Hematopoietic multipotent progenitor cell treated with erythropoietin and hydrocortisone succinate and interleukin-3 and kit ligand, for 6 days (in vitro differentiated cells): ENCODE measurements at places on chromosomes 12 and 14.
A peak's percentile ranks its signal among the peaks of the same experiment; 100 is the strongest.

DNA sequence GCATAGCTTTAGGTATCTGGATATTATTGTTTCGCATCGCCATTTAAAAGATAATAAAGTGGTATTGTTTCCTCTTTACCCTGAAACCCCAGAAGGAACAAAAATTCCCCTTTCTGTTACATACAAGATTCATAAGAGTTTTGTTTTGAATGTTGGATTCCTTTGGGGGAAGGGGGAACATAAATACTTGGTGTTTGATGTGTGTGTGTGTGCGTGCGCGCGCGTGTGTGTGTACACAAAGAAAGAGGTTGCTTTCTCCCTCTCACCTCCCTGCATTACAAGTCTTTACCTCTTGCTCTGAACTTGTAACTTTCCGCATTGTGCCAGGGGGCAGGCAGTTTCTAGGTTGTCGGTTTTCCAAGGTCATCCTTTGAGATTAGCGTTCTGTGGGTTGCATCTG lies 76.4 kb downstream of the GPATCH2L start:
- DNase-seq: no peak

- DNase-seq: no peak
These were observed 22.5 kb upstream of the UTP20 start for GRCh38 chr12:101257357-101257756.

GRCh38 chr14:35938770-35939169 lies 112.6 kb downstream of the BRMS1L start:
- no peak for DNase-seq

DNA sequence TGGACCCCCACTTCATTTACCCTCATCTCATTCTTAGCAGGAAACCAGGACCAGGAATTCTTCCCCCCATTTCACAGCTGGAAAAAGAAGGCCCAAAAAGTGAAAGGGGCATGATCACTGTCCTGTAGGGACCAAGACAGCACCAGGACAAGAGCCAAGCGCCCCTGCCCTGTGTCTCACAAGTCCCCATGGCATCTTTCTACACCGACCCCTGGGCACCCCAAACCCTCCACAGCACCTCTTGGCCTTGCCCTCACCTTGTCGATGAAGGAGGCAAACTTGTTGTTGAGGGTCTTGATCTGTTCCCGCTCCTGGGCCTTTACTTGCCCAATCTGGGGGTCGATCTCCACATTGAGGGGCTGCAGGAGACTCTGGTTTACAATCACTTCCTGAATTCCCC lies 710 bp downstream of the KRT76 start:
- no peak for DNase-seq

GRCh38 chr12:643475-644302 lies 19.6 kb downstream of the NINJ2 start:
- DNase-seq: peak; percentile 71

- DNase-seq: no peak
These were observed 308.8 kb downstream of the EGLN3 start for GRCh38 chr14:33642080-33642479.

DNA sequence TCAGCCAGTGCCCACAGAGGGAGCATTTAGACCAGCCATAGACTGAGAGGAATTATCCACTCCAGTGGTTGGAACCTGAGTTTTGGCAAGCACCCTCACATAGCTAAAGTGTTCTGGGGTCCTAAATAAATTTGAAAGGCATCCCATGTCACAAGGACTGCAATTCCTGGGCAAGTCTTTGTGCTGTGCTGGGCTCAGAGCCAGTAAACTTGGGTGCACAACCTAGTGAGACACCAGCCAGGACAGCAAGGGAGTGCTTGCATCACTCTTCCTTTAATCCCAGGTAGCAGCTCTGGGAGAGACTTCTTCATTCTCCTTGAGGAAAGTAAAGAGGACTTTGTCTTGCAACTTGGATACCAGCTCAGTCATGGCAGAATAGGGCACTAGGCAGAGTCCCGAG lies 142.0 kb upstream of the FSCB start:
- DNase-seq: no peak

DNA sequence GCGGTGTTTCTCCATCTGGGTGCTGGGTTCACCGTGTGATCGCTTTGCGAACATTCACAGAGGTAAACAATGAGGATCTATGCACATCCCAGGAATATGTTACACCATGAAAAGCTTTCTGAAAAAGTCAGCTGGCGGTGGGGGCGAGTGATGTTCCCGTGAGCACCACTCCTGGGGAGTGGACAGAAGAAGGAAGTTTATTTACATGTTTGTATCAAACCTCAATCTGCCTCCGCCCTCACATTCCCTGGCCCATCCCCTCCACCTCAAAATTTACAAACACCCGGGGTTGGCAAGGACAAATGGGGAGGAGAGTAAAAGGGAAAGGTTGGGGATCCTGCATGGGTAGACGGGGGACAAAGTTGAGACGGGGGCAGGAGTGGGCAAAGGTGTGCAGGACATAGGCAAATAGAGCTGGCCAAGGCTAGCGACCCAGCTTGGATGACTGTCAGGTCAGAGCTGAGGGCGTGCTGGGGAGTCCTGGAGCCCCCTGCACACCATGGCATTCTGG lies 6.9 kb downstream of the TNFRSF1A start:
- DNase-seq: no peak

- peak; percentile 3 for DNase-seq
These were observed 112.6 kb upstream of the FZD10 start for GRCh38 chr12:130049666-130050065.

- no peak for DNase-seq
These were observed 40.1 kb downstream of the ANO2 start for GRCh38 chr12:5904969-5905368.

DNA sequence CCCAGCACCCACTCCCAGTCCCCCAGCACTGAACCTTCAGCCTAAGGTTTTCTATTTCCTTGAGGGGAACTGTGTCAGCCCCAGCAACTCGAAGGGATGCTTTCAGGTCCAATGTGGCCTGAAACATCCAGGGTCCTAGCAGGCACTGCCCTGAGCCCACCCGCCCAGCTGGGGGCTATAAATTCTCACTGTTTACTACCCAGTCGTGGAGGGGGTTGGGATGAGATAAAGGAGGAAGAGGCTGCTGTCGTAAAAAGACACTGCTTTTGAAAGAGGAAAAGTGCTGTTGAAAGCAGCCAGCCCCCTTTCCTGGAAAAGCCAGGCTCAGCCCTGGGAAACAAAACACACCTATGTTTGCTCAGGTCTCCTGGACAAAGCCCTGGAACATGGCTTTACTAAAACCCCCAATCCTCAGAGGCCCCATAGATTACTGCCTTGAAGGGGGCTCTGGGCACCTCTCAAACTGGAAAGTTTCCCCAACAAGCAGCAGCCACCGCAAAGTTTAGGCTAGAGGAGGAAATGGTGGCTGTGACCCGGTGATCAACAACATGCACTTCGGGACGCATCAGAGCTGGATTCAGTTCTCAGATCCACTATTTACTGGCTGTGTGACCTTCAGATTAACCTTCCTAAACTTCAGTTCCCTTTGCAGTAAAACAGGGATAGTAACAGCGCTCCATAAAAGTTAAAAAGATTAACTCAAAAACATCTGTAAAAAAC lies 51.0 kb downstream of the ACTN1 start:
- peak; percentile 39 for DNase-seq

DNA sequence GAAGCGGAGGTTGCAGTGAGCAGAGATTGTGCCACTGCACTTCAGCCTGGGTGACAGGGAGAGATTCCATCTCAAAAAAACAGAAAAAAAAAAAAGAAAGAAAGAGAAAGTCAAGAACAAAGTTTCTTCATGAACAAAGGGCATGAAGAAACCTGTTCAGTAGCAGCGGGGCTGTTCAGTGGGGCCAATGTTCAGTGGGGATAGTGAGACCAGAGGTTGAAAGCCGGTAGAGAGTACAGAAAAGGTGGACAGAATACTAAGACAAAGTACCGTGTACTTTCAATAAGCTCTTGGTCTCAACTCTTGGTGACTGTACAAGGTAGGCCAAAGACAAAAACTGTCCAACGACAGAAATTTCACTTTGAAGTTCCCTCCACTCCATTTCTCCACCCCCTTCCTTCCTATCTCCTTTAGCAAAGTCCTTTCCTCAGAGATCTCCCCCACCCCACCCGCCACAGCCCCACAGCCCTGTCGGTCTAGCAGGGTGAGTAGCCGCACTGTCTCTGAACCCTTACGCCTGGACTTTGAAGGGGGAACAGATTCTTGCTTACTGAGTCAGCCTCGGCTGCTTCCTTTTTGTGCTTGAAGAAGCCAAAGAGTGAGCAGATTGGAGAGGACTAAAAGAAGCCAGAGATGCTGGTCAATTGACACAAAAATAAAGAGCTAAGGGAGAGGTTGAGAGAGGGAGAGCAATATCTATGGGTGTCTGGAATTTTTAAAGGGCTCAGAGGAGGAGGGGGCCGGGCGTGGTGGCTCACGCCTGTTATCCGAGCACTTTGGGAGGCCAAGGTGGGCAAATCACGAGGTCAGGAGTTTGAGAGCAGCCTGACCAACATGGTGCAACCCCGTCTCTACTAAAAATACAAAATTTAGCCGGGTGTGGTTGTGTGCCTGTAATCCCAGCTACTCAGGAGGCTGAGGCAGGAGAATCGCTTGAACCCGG lies 44.2 kb upstream of the FOS start:
- no peak for DNase-seq

GRCh38 chr12:123732251-123732650 lies 20.1 kb downstream of the ATP6V0A2 start:
- DNase-seq: no peak

DNA sequence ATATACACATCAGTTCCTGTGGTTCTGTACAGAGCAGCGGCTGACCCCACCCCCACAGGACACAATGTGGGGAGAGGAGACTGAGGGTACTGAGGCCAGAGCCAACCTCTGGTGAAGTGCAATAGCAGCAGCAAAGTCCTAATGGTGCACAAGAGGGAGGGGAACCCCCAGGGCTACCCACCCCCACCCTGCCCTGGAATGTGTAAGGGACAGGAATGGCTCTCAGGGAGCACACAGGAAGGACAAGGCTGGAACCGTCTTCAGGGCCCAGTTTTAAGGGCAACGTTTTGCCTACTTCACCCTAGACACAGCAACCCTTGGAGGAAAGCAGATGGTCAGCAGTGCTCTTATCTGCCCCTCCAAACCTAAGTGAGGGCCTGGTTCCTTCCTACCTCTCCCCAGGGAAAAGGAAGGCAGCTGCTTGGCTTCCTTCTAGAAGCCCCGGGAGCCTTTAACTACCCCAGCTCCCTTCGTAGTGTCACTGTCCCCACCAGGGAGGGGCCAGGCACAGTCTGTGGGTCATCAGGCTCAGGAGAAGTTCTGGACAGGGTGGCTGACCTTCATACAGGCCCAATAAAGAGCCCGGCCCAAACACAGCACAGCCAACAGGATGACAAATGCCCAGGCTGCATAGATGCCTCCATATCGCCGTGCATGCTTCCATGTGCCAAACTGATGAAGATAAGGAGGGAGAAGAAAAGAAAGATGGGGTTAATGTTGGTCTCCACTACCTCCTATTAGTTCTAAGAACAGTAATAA lies 3.0 kb downstream of the PIP4P1 start:
- no peak for DNase-seq

- DNase-seq: no peak
These were observed 1731.5 kb upstream of the FLRT2 start for GRCh38 chr14:83798421-83798820.

GRCh38 chr14:76844223-76844622 lies 18.0 kb downstream of the LRRC74A start:
- peak; percentile 58 for DNase-seq

DNA sequence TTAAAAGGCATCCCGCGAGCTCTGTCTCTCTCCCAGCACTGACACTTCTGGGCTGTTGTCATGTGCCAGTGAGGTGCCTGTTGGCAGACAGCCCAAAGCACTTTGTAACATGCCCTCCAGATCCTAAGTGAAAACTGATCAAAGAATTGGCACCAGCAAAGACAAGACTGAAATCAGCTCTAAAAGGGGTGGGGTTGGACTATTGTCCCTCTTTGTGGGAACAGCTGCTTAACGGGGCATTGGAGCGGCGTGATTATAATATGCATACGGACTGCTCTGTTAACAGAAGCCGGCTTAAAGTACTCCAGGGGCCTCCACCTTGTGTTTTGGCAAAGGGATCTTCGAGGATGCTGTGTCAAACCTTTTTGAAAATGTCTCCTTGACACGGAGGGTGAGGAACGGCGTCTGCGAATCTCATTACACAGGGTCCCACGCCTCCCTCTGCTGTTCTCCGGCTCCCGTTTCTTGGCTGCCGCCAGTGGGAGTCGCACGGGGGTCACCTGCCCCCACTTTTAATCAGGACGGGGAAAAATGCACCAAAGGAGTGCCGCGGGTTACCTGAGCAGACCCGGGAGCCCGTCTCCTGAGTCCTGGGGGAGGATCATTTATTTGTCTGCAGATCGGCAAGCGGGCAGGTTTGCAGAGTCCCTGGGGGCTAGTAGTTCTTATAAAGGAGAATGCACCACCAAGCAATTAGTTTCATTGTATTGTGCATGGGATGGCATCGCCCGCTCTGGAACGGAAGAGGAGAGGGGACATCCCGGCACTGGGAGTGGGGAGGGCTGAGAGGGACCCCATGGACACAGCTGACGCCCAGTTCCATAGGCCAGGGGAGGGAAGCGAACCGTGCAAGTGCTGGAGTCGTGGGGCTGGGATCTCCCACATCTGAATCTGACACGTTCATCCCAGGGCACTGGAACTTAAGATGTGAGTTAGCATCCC lies 44.3 kb downstream of the SPRING1 start:
- DNase-seq: peak; percentile 55

DNA sequence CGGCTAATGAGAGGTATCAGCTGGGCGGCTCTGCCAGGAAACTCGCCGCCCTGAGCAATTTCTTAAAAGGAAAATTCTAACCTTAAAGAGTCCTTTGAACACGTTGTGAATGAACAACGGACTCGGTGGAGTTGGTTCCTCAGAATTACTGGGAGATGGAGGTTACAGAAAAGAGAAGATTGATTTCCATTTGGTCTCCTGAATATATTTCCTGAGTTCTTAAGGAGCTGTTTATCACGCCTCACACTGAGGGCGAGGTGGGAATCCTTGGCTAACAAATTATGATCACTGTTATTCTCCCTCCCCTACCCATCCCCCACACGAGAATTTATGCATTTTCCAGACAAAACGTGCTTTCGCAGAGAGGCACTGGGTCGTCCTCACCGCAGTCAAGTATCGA lies 194.5 kb upstream of the C14orf180 start:
- no peak for DNase-seq

GRCh38 chr12:94020335-94020734 lies 128.0 kb upstream of the PLXNC1 start:
- no peak for DNase-seq

DNA sequence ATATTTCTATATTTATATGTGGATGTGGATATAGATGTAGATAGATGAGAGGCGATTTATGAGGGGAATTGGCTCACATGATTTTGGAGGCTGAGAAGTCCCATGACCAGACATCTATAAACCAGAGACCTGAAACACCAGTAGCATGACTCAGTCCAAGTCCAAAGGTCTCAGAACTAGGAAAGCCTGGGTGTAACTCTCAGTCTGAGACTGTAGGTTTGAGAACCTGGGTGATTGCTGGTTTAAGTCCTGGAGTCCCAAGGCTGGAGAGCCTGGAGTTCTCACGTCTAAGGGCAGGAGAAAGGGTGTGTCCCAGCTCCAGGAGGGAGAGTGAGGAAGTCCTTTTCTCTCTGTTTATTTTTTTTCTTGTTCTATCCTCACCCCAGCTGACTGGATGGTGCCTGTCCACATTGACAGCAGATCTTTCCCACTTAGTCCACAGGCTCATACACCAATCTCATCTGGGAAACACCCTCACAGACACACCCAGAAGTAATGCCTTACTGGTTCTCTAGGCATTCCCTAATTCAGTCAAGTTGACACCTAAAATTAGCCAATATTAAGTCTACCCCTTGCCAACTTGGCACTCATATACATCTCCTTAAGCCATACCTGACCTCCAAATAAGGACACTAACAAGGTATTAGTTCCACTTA lies 45.4 kb downstream of the EMP1 start:
- DNase-seq: no peak
